ENCODE measurements at places on chromosomes 2 and 18. TPM values are rescaled to one million over a fixed set of nuclear protein-coding genes. Genes with fewer than 3 reads are reported as not detected.
A peak's percentile ranks its signal among the peaks of the same experiment; 100 is the strongest.

The CCDC150 gene
- total RNA-seq: 19.0 TPM

GRCh38 chr2:191499874-191500565 is 177.9 kb upstream of the NABP1 start:
- no peak for DNase-seq

DNA sequence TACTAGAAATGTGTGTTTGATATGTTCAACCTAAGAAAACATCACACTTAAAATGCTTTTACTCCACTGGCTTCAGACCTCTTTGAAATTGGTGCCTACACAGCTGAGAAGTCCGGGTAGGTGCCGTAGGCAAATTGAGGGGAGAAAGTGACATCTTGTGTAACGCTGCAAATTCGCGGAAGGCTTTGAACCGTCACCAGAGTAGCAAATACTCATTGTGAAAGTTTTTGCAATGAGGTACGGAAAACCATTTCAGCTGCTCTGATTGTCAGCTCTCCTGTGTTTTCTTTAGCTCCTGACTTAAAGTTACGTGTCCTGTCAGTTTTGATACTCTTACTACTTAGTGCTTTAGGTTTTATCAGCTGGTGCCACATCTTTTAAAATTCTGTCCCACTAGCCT is 224.5 kb downstream of the FAM210A start:
- DNase-seq: no peak

DNA sequence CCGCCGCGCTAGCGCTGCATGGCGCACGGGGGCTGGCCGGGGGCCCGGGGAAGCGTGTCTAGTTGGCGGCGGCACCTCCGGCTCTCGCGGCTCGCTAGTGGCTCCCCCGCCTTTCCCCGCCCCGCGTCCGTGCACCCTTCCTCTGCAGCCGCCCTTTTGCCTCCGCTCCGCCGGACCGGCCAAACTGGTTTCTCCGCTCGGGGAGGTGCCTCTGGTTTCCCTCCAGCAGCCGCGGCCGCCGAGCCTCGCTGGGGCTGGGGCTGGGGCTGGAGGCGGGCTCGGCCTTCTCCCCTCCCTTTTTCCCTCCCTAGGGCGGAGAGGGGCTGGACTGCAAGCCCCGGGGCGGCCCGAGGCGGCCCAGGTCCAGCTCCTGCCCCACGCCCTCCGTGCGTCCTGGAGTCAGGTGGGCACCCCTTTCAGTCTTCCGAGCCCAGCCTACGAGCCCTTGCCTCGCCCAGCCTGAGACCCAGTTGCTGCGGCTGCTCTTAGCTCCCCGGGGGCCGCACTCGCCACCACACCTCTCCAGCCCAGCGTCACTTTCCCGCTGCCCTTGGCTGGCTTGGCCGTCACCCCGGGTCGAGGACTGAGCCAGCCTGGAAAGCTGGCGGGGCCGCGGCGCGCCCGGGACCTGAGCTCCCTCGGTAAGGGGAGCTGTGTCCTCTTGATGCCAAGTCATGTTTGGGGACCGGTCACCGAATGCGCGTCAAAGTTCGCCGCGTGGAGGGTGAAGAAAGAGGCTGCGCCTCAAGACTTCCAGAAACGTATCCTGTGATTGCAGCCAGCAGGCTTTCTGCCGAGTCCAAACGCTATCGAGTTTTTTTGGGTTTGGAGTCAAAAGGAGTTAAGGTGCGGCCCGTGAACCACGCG is at the start of gene ATP8B1:
ATP8B1 (minus strand) TSS at position 213 of the 867 bp plus-strand sequence. CDS start 71,508 bp downstream, outside the sequence.
- no peak for DNase-seq

GRCh38 chr2:120758181-120759144 is 22.8 kb downstream of the GLI2 start:
- DNase-seq: no peak

GRCh38 chr2:45745231-45745630 is 93.8 kb downstream of the PRKCE start:
- no peak for DNase-seq

- DNase-seq: no peak
Observed at GRCh38 chr2:58425368-58425767, 184.2 kb upstream of the FANCL start.

The DLX1 gene
- 3.5 TPM for total RNA-seq

- DNase-seq: peak; percentile 18
Observed at GRCh38 chr2:143162123-143162837, 33.1 kb downstream of the ARHGAP15 start.

- DNase-seq: no peak
Observed at GRCh38 chr2:171602352-171602751, 80.1 kb downstream of the CYBRD1 start.

GRCh38 chr2:60612033-60612432 is 58.6 kb upstream of the BCL11A start:
- no peak for DNase-seq

The CRYGC gene
- not detected for total RNA-seq

The GPR155 gene
- total RNA-seq: 2.1 TPM

DNA sequence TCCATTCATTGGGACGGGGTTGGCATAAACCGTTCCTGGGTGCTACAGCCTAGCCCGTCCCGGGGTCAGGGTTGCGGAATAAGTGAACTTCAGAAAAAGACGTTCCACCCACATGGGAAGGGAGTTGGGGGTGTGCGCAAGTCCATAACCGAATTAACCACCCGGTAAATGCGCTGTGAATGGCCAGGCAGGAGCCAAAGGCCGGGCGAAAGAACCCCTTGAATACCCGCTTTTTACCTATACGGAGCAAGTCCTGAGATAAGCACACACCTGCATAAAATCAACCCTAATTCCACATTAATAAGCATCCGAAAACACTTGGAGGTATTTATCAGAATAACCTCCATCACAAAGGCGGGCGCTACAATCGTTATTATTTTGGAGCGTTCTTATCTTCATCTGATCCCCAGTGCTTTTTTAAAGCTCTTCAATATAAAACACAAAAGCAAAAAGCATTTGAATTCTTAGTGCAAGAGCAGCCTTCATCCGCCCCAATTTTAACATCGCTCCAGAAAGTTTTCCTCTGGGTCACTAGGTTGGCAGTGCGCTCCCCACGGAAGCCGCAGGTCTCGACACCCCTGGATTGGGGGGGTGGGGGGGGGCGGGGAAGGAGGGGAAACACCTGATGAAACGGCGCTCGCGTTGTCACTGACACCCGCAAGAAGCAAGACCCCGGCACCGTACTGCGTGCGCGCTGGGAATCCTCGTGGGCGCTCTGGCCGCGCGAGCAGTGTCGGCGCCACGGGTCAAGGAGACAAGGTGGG is 1.2 kb downstream of the SATB2 start:
- no peak for DNase-seq

The LCT gene
- not detected for total RNA-seq

GRCh38 chr2:233807966-233808935 is 30.1 kb downstream of the MROH2A start:
- no peak for DNase-seq

- no peak for DNase-seq
Observed at GRCh38 chr2:1784087-1784486, 39.8 kb upstream of the PXDN start.

The RIT2 gene
- total RNA-seq: not detected

DNA sequence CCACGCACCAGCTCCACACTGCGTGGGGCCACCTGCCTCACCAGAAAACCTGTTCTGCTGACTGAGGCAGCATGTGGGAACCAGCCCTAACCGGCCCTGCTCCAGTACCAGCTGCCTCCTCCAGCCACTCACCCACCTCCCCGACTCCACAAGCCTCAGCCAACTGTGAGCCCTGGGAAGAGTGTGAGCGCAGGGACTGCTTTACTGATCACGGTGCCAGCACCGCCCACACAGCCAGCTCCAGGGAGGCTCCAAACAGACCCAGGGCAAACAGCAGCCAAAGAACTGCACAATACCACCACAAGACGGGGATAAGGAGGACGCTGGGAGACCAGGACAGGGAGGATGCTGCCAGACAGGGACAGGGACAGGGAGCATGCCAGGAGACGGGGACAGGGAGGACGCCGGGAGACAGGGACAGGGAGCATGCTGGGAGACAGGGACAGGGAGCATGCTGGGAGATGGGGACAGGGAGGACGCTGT is 28.4 kb downstream of the EIPR1 start:
- DNase-seq: no peak

DNA sequence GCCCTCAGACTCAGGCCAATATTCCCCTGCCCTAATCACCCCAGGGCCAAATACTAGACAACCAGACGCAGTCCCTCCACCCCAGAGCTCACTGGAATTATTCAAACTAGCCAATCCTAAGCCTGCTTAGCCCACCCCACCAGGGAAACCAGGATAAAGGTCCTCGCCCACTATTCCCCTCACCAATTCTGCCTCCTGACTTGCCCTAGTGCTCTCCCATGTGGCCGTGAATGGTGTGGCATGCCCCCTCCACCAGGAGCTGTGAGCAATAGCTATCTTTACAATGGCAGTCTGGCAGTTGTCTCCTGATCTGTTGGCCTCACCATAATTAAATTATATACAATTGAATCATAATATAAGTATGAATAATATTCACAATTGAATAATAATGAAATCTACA is 42.3 kb downstream of the FAM124B start:
- DNase-seq: no peak

GRCh38 chr18:5759194-5759593 is 136.1 kb downstream of the TMEM200C start:
- DNase-seq: no peak

- DNase-seq: no peak
Observed at GRCh38 chr18:56825321-56825720, 174.2 kb downstream of the WDR7 start.

The ALMS1 gene
- total RNA-seq: 19.5 TPM

GRCh38 chr2:170820757-170821530 is 4.3 kb downstream of the GAD1 start:
- no peak for DNase-seq

The OTOS gene
- not detected for total RNA-seq

DNA sequence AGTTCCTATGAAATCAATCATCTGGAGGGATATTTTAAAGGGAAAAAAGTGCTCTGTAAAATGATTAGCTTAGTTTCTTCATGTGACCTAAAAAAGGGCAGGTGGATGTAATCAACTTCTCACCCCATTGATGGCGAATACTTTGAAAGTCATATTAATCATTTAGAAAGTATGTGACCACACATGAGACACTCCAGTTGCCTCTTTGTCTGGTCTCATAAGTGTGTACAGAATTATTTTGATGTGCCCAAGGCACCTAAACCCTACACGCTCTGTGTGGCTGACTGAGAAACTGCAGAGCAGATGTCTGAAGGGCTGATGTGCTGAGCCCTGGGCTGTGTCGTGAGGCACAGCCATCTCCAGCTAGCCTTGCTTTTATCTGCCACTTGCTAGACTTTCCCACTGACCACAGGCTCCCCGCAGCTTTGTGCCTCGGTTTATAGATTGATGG is 26.9 kb downstream of the SGPP2 start:
- DNase-seq: no peak

GRCh38 chr2:9194352-9194751 is 12.3 kb upstream of the ASAP2 start:
- no peak for DNase-seq

DNA sequence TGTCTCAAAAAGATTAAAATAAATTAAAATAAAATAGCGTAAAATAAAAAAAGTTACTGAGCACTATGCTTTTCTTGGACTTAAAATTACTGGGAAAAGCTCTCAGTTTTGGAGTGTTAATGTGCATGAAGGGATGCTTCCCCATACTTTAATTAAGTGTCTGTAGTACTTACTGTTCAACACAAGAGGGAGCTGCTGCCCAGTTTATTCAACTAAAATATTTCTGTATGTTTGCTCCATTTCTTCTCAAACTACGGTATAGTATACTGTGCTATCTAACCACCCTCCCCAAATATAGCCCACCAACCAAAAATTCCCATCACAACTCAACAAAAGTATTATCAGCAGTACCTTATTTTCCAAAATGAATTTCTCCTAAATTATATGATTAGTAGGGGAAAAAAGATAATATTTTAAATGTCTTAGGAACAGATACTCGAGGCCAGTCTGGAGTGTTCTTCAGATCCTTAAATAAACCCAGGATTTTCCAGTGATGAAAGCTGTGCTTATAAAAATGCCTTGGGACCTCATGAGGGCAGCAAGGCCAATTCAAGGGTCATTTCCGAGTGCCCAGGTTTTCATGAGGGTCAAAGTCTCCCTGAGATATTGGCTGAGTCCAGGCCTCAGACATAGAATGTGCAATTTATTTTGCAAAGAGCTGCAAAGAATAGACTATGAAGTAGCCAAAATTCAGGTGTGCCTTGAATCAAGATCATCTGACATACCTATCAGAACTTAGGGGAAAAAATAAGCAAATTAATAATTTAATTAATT is 64.1 kb downstream of the CHRNA1 start:
- DNase-seq: no peak

DNA sequence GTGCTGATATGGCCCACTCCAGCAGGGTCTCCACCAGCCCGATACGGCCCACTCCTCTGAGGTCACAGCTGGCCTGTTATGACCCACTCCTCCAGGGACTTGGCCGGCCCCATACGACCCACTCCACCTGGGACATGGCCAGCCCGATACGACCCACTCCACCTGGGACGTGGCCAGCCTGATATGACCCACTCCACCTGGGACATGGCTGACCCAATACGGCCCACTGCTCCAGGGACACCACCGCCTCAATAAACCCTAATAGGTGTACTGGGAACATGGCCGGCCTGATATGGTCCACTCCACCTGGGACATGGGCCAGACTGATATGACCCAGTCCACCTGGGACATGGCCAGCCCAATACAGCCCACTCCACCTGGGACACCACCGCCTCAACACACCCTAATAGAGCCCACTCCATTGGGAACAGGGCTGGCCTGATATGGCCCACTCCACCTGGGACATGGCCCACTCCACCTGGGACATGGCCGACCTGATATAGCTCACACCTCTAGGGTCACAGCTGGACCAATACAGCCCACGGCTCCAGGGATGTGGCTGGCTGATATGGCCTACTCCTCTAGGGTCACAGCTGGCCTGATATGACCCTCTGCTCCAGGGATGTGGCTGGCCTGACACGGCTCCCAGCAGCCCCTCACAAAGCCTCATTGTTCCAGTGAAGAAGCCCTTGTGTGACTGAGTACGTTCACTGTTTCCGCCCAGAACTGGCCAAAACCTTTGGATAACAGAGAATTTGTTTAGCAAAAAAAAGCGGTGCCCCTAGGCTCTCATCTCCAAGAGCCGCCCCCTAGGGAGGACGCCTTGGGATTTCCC is 245.6 kb downstream of the HDAC4 start:
- DNase-seq: no peak

DNA sequence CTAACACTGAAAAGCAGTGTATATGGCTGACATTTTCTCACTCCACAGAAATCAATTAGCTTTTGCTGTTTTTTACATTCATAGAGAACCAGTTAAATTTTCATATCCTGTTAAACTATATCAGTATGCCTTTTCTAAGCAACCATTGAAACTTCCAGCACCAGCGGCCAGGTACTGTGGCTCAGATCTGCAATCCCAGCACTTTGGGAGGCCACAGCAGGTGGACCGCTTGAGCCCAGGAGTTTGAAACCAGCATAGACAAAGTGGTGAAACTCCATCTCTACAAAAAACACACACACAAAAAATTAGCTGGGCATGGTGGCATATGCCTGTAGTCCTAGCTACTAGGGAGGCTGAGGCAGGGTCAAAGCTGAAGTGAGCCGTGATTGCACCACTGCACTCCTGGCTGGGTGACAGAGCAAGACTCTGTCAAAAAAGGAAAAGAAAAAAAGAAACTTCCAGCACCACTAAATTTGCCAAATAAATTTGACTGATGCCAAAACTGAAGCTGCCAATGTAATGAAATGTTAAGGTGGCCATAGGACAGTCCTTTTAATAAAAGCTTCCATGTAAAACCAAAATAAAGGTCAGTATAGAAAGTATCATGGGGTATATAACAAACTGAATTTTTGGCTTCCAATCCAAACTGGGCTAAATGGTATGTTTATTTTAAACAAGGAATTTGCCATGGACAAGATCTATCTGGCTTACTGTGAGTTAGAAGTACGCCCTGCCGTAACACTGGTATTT is 3.5 kb downstream of the SFT2D3 start:
- no peak for DNase-seq

GRCh38 chr2:11995456-11995855 is 249.0 kb downstream of the LPIN1 start:
- no peak for DNase-seq

The POTEC gene
- total RNA-seq: not detected

The STK36 gene
- 48.6 TPM for total RNA-seq

The CCDC141 gene
- 0.10 TPM for total RNA-seq
